Hematopoietic multipotent progenitor cell (in vitro differentiated cells): ENCODE measurements at places on chromosomes 1 and 21. TPM values are rescaled to one million over a fixed set of nuclear protein-coding genes. Genes with fewer than 3 reads are reported as not detected.

Gene LRRC38
- 0.27 TPM for total RNA-seq

- DNase-seq: peak; percentile 65
Observed at GRCh38 chr1:204992201-204992997, 50.6 kb upstream of the CNTN2 start.

DNA sequence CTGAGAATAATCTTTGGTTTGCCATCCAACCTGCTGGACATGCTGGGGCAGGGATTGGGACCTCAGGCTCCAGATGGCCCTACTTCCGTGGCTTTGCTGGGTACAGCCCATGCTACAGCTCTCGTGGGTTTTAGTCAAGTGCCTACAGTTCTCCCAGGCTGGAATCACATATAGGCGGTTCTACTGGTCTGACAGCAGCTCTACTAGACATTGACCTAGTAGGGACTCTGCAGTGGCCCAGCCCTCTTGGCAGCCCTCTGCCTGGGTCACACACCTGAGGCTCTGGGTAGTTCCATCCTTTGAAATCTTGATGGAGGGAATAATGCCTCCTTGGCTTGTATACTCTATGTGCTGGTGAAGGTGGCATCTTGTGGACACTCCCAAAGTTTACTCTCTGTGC is 72.2 kb downstream of the PGM1 start:
- no peak for DNase-seq

GRCh38 chr1:246947255-246947654 is 15.5 kb upstream of the AHCTF1 start:
- DNase-seq: no peak
